G401 (cell line): ENCODE measurements at places on chromosomes 13 and 19.

DNA sequence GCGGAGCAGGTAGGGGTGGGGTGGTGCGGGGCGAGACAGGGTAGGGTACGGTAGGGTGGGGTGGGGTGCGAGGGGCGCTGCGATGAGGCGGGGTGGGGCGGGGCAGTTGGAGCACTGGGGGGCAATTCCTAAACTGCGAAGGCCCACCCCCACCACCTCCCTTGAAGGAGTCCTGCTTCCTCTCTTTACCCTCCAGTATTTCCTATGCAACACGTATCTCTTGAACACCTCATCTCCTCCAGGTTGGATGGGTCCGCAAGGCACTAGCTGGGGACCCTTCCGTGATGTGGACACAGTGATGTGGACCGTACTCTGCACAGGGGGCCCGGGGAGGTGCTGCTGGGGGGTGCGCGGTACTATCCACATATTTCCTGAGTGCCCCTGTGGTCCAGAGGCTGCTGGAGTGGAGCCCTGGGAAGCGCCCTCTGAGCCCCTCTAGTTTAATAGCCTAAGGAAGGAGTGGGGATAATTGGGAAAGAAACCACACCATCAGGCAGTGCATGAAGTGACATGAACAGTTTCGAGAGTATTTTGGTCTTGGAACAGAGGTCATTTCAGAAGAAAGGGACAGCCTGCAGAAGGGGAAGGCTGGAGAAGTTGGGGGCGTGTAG, 1.1 kb downstream of the IL17D start:
- DNase-seq: peak; percentile 28

- peak; percentile 72 for DNase-seq
These were observed 44.9 kb downstream of the ESD start for GRCh38 chr13:46751811-46752635.

DNA sequence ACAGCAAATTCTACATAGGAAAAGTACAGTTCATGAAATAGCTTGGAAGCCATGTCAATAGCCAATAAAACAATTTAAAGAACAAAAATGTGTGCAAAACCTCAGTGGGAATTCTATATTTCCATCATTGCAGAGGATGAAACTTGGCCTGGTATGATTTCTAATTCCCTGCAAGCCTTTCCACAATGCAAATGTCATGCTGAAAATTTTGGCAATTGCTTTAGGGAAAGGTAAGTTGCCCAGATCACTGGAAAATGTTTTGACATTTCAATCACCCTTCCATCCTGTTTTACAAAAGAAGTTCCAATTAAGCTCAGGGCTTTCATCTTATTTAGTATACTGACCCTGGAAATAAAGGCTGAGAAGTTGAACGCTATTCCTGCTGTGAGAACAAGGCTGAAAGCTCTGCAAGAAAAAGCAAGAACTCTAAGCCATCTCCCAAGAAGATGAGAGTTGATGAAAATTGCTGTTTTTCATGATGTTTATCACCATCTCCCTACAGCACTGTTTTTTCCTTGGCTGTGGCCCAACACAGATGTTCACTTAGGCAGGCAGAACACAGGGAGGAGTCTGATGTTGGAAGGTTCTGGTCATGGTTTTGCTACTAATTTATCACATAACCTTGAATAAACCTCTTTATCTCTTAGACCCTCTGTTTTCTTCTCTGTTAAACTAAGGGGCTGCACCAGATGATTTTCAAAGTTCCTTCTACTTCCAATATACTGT, 263.7 kb downstream of the KCTD12 start:
- DNase-seq: peak; percentile 45

DNA sequence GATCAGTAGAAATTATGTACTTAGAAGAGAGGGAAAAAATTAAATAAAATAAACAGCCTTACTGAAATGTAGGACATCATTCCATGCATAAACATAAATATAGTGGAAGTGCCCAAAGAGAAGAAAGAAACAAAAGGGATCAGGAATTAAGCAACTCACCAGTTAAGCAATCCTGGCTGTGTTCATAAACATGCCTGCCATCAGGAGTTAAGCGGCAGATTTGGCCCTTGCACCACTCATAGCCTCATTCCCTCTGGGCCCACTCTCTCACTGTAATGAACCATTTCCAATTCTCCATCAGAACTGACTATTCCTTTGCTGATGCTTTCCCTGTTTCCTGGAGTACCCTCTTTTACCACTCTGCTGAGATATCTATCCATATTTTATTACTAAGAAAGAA, 281.4 kb downstream of the LHFPL6 start:
- no peak for DNase-seq
